CD4-positive, alpha-beta T cell treated with Interleukin-6 at 100 ng/mL for 8 hours (primary cell): ENCODE measurements at places on chromosomes 3 and 15.

GRCh38 chr3:124607163-124607562 lies 123.1 kb upstream of the UMPS start:
- DNase-seq: no peak

GRCh38 chr3:138066383-138066782 lies 49.0 kb downstream of the DZIP1L start:
- DNase-seq: no peak

DNA sequence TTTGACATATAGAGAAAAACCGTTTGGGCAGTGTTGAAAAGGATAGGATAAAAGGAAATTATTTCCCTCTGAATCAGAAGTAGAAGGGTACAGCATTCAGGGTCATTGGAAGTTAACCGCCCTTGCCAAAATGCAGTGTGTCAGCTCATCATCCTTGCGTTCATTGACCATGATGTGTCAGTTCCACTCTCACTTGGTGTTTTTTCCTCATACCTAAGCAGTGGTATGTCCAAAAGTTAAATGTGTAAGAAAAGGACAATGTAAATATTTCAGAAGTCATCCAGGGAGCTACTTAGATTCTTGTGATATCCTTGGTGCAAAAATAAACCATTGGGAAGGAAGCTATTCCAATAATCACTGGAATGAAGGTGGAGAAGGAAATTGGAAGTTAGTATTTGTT lies 50.7 kb downstream of the MAP6D1 start:
- DNase-seq: no peak

DNA sequence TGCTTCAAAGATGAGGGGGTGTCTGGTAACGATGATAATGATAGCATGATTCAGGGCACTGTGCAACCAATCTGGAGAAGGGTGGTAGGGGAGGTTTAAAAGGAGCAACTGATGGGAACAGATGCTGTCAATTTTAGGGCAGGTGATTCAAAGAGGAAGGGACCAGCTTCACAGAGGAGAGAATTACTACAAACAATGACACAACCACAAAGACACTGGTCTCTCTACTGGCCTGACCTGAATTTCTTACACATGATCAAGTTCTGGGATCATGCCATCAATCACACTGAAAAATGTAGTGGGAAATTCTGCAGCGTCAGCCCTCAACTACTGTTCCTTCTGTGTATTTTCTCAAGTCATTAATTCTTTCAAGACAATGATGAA lies 2.6 kb upstream of the CDV3 start:
- no peak for DNase-seq

- no peak for DNase-seq
Observed at GRCh38 chr3:195752546-195753331, 32.0 kb downstream of the MUC20 start.

- no peak for DNase-seq
Observed at GRCh38 chr15:70018646-70019600, 78.8 kb downstream of the TLE3 start.

- no peak for DNase-seq
Observed at GRCh38 chr15:59232476-59232875, 25.8 kb downstream of the LDHAL6B start.

DNA sequence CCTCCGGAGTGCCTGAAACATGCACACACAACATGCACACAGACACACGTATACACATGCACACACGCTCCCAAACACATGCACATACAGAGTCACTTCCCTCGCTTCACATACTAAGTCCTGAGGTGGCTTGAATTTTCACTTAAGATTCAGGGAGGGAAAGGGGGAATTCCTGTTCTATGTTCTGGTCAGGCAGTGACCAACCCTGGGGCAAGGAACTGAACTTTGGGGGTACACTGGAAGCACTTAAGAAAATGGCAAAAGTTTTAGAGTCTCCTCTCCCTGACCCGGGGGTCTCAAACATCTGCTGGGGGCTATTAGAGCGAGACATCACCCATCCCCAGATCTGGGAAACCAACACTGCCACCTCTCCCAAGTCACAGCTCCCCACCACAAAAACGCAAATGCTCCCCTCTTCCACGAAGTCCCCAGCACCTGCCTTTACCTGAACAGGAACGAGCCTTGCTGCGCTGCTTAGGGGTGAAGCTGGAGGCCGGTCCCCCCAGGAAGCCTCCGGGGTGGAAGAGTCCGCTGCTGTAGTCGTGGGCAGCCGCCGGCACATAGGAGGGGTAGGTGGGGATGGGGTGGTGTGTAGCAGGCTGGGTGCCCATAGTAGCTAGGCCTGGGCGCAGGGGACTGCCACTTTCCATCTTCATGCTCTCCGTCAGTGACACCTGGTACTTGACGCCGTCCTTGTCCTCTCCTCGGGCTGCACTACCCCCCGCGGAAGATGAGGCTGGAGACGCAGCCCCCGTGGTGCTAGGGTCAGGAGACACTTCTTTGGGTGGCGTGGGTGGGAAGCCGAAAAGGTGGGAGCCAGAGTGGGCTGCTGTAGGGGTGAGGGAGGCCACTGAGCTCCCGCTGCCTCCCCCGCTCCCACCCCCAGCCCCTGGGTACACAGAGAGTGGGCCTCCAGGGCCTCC lies 7.5 kb downstream of the GATA2 start:
- no peak for DNase-seq

GRCh38 chr3:106364477-106364876 lies 495.7 kb upstream of the CBLB start:
- no peak for DNase-seq

DNA sequence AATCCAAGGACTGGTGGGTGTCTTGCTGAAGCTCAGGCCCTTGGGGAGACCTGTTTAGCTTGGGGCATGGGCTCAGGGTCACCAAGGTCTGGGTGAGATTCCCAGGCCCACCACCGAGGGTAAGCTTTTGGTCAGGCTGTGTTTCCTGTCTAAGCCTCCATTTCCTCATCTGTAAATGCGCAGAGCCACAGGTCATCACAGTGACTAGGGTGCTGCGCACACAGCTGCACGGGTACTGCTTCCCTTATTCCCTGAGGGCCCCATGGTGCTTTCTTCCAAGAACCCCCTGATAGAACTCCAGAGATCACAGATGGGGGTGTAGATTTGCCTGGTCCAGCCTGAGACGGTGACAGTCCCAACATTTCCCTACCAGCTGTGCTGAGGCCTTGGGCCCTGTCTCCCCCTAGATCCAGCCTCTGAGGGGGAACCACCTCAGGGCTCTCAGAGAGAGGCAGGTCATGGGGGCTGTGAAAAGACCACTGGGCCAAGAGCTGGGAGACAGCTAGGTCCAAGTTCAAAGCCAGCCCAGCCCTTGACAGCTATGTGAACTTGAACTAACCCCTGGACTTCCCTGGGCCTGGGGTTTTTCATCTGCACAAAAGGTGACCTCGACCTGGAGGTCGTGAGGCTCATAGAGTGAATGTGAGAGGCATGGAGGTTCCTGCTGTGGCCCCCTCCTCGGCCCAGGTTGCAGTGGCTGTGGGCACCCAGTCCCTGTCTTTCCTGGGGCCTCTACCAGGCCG lies 60.7 kb downstream of the SEMA3G start:
- no peak for DNase-seq

DNA sequence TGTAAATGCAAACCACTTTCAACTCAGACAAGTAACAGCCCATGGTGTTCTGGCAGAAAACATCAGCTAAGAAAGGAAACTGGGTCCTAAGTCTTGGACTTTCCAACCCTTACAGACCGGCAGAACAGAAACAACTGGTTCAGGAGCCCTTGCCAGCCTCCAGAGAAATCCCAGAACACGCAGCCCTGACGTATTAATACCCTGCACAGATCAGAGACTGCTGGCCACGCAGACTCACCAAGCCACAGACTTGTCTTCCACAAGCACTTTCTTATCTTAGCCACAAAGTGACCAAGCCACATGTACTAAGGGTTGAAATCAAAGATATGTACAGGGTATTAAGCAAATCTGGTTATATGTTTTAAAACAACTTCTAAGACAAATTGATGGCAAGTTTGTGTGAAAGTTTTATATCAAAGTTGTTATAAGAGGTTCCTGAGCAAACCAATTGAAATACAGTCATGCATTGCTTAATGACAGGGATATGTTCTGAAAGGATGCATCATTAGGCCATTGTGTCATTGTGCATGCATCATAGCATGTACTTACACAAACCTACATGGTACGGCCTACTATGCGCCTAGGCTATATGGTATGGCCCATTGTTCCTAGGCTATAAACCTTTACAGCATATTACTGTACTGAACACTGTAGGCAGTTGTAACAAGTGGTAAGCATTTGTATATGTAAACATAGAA lies 36.8 kb downstream of the BTD start:
- DNase-seq: no peak

DNA sequence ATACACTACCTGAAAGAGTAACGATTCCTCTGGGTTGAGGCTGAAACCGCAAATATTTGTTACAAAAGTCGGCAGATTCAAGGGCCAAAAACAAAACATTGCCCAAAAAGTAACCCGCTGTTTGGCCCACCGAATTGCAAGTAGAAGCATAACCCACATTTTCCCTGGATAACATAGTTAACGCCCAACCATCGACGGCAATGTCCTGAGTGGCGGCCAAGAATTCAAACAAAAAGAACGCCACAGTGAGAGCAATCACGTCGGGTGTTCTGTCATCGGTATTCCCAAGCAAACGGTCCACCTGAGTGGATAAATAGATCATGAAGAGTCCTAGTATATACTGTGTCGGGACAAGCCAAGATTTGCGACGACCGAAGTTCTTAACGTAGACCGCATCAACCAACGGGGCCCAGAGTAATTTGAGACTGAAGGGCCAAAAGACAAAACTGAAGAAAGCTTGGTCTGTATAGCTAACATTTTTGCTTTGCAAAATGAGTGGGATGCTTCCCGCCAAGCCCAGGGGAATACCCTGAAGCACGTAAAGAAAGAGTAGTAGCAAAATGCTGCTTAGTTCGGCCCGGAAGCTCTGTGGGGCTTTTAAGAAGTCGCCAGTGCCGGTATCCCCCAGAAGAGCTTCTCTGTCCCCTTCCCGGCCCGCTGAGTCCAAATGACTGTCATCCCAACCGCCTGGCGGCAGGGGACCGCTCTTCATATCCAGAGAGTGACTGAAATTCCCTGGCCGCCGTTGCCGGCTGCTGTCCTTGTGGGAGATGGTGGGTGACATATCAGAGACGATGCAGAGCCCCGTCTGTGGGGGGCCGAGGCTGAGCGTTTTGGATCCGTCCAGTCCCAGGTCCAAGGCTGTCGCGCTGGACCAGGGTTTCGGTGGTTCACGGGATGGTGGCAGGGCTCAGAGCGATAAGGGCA lies 750 bp downstream of the SLC33A1 start:
- DNase-seq: peak; percentile 7

DNA sequence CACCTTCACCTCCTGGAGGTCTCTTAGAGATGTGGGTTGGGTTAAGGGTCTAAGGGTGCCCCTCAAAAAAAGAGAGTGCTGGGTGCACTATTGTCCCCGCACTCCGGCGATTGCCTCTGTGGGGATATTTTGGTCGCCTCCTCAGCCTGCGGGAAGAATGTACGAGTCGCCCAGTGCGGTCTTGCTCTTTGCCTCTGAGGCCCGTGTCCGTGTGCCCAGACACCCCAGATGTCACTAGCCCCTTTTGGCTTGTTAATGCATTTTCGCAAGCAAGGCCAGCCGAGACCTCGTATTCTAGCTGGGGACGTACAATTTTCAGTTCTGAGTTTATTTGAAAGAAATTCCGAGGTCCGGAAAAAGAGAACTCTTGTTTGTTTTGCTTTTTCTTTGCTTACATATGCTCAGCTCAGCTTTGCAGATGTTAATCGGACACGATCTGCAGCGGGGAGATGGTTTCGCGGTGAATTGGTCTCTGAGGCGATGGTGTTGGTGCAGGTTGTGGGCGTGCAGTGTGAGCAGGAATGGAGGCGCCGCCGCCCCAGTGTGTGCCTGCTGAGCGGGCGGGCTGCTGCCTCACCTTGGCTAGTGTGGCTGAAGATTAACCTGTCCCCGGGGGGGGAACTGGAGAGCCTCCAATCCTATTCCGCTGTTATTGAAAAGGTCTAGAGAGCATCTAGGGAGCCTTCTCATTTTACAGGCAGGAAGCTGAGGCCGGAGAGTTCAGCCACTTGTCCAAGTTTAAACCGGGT lies 1.4 kb downstream of the ST6GAL1 start:
- DNase-seq: peak; percentile 70

DNA sequence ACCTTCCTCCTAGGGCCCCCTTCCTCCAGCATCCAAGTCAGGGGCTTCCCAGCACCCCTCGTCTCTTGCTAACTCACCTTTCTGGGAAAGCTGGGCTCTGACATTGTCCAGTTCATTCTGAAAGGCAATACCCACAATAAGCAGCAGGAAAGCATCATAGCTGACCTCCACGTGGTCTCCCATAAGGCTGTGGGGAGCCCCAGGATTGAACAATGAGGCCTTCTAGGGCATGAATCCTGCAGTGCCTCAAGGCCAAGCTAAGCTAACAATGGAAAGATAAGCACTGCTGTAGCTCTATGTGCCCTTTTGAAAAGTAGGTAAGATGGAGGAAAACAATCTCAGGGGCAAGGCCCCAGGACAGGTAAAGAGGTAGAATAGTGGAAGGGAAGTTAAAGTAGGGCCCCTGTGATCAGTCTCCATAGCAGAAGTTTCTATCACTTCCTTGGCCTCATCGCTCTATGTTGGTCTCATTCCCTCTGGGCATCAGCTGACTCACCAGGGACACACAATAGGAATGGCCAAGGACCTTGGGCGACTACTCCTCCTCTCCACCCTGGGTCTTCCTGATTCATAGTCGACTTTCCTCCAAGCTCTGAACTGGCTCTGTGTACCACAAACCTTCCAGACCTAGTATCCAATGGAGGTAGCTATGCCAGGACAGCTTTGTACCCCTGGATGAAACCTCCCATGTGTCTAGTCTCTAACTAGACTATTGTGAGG lies 11.7 kb downstream of the TRAIP start:
- DNase-seq: no peak

DNA sequence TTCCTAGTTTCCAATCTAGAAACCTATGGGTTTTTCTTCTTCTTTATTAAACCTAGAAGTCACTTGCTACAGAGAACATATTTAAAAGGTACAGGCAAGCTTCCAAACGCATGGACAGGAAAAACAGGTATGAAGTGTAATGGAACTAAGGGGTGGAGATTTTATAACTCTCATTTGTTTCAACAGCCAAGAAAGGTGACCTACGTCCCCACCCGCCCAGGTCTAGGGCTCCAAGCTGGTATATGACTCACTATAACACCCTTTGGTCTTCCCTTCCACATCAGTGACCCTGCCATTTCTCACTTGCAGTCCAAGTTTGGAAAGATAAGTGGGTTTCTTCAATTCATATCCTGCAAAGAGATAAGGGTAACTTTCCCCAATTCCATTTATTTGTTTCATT lies 6.0 kb upstream of the LIPH start:
- DNase-seq: no peak

GRCh38 chr3:133934073-133934970 lies 38.6 kb upstream of the RAB6B start:
- DNase-seq: no peak

- no peak for DNase-seq
Observed at GRCh38 chr3:142694225-142694624, 29.6 kb upstream of the TRPC1 start.

- no peak for DNase-seq
Observed at GRCh38 chr3:4043867-4044575, 244.8 kb downstream of the LRRN1 start.

DNA sequence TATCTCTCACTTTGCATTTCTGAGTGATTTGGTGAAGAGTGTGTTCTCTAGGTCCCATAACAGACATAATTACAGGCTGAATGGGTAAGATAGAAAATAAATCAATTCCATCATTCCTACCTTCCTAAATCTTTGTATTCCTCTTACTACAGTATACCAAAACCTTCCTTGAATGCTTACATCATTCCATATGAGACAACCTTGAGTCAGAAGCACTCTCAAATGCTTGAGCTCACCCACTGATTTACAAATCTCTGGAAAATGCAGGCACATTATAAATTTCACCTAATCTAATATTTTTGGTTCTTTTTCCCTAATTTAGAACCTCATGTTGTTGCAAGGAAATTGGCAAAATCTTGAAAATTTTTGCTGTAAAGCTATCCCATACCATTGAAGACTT lies 239.1 kb downstream of the CBLB start:
- DNase-seq: no peak
